ENCODE measurements at places on chromosomes 1 and 21.

GRCh38 chr1:54338464-54338863, 67.7 kb downstream of the SSBP3 start:
- DNase-seq, result no peak

DNA sequence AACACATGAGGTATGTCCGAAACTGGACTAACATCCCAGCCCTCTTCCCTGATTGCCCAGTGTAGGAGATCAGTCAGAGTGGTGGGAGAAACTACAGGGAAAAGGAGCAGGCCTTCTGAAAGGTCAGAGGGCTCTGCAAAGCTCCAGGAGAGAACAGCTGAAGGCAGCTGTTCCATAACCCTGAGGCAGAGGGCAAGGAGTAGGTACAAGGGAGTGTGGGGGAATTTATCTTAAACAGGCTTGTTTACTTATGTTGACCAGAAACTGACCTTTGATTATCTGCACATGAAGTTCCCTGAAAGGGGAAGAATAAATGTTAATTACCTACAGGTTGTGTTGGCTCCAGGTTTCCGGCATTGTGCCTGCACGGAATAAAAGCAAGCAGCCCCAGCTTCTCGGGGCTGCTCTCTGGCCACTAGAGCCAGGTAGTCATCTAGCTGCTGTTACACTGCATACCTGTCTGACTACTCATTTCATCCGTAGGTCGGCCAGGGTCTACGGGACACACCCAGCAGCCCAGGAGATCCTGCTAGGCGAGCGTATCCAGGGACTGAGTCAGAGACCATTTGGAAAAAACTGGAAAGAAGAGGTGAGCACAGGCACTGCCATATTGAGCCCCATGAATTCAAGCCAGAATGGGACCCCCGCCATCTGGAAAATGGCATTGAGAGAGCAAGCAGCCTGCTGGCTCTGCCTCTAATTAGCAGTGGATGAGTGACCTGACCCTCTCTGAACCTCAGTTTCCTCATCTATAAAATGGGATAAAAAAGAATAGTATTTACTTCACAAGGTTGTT, 14.9 kb upstream of the PAQR7 start:
- peak; percentile 79 for DNase-seq

- no peak for DNase-seq
These were observed 124.8 kb downstream of the NR5A2 start for GRCh38 chr1:200152336-200152735.

- peak; percentile 40 for DNase-seq
These were observed 6.1 kb downstream of the SRM start for GRCh38 chr1:11053758-11054137.

GRCh38 chr1:233722212-233722979, 108.5 kb downstream of the KCNK1 start:
- no peak for DNase-seq

GRCh38 chr1:145690587-145691558, 16.3 kb downstream of the PDZK1 start:
- DNase-seq, result peak; percentile 23

- DNase-seq, result no peak
These were observed 15.7 kb downstream of the HYI start for GRCh38 chr1:43438006-43438405.

GRCh38 chr1:166350490-166350889, 183.7 kb upstream of the FAM78B start:
- DNase-seq, result no peak

DNA sequence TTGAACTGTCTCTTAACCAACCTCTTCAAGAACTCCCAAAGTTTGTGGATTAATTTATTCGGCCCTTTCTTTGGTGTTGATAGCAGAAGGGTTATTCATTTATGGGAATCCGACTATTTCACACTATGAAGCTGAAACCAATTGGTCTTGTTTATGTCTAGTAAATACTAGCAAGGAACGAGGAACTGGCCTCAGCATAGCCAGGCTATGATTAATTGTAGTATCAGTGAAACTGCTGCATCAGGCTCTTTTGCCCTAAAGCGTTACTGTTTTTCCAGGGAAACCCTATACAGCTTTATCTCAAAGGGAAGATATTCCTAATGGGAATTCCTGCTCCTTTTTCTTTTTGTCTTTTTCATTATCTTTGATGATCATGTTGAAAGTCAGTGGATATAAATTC, 35.1 kb downstream of the CLEC20A start:
- no peak for DNase-seq

GRCh38 chr1:235088430-235088829, 40.2 kb downstream of the TOMM20 start:
- DNase-seq, result no peak

DNA sequence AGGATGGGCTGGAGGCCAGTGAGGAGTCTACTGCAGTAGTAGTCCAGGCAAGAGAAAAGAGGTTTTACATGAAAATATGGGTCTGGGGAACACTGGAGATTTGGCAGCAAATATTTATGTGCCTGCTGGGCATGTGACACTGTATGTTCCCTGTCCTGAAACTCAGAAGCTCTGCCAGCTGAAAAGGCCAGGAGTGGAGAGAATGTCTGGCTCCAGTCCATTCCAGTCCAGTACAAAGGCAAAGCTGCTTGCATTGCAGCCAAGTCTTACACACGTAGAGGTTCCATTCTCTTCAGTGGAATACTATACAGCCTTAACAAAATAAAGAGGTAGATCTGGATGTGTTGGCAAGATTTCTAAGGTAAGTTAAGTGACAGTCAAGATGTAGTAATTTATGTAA, 7.5 kb upstream of the YBX1 start:
- no peak for DNase-seq

DNA sequence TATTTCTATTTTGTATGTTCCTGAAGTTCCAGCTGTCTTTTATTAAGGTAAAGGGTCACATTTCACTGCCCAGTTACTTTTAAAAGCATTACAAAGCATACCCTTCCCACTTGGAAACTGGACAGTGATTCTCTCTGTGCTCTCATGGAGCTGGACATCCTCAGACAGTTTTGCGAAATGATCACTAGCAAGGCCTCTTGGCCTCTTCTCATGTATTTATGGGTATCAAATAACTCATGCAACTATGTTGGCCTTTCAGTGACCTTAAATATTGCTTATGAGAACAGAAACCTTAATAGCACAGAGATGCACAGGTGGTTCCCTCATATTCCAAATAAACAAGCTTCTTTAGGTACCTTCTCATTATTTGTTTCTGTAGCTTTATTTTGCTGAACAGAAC, 7.9 kb upstream of the AMPD1 start:
- DNase-seq, result no peak

- no peak for DNase-seq
These were observed 158.0 kb downstream of the CLIC6 start for GRCh38 chr21:34826836-34827235.

DNA sequence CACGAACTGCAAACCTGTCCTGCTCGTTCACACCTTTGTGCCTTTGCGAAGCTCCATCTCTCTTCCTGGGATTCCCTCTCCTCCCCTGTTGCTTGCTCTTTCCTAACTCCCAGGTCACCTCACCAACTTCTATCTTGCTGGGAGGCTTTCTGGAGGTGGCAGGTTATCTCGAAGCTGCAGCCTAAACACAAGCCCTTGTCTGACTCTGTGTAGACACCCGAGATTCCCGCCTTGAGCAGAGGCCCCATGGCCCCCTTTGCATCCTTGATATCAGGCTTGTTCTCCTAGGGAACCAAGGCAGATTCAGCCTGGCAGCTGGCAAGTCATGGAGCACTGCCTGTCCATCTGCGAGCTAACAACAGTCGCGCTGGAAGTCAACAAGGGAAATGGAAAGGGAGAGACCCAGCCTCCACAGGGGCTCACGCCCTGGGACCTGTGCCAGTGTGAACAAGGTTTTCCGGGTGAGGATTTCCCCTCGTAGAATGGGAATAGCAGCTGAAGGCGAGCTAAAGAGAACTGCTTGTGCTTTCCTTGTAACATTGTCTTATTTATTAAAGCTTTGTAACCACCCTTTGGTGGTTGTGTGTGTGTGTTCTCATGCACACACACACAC, 109.5 kb upstream of the JUN start:
- DNase-seq, result no peak

GRCh38 chr1:100806601-100807000, 87.1 kb downstream of the VCAM1 start:
- DNase-seq, result no peak

GRCh38 chr1:245528258-245528635, 373.5 kb downstream of the KIF26B start:
- DNase-seq, result no peak

GRCh38 chr1:44361478-44361877, 6.4 kb upstream of the ERI3 start:
- DNase-seq, result no peak

DNA sequence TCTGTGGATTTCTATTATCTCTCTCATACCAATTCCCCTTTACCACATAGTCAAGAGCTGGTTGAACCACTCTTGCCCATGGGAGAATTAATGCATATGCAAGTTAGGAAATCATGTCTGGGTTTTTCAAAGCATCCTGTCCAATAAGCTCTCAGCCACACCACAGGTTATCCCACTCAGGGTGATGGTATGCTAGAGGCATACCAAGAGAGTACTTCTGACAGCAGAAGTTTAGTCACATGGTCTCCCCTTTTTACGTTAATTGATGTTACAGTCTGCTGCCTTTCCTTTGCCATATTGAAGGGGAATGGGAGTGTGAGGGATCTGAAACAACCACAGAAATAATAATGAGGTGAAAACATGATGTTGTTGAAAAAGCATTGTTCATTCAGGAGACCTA, 135.8 kb upstream of the PBX1 start:
- no peak for DNase-seq

- DNase-seq, result no peak
These were observed 184.1 kb downstream of the FOXD2 start for GRCh38 chr1:47621977-47622376.

- DNase-seq, result no peak
These were observed 1411.7 kb upstream of the B3GALT2 start for GRCh38 chr1:194598098-194598497.

GRCh38 chr1:177032434-177032833, 132.1 kb downstream of the ASTN1 start:
- peak; percentile 85 for DNase-seq

- DNase-seq, result no peak
These were observed 37.0 kb upstream of the PUM1 start for GRCh38 chr1:31102501-31102950.

DNA sequence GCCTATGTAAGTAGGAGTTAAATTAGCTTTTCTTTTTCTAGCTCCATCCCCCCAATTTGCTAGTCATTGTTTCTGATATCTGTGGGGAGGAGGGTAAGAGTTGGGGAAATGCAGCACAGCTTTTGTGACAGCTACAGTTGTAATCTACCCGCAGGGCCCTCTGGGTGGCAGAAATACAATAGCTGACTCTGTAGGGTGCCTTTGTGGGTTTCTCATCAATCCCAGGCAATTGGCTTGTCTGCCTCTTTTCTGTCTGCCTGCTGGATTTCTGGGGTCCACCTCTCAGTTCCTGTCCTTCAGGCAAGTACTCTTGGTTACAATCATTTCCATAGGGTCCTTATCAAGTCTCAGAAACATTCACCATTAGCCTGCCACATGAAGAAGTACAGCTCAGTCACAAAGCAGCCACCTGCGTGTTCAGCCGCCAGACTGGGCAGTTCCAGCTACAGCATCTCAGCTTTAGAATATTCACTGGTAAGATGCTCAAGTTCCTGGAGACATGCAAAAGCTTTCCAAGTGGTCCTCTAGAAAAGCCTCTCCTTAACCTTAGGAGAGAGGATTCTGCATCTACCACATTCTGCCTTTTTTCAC, 19.2 kb upstream of the SLC44A5 start:
- no peak for DNase-seq

DNA sequence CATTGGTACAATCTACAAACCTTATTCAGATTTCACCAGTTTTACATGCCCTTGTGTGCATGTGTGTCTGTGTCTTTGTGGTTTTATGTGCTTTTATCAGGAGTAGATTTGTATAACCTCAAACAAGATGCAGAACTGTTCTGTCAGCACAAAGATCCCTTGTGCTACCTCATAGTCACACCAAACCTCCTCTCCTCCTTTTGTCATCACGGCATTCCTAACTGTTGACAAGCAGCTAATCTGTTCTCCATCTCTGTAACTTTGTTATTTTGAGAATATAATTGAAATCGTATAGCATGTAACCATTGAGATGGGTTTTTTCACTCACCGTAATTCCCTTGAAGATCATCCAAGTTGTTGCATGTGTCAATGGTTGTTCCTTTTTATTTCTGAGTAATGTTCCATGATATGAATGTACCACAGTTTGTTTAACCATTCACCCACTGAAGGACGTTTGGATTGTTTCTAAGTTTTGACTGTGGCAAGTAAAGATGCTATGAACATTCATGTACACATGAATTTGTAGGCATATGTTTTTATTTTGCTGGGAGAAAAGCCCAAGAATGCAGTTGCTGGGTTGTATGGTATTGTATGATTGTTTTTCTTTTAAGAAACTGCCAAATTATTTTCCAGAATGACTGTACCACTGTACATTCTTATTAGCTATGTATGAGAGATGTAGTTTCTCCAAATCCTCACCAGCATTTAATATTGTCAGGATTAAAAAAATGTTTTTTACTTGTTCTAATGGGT, 78.1 kb upstream of the B3GALT2 start:
- no peak for DNase-seq

GRCh38 chr21:43815107-43815613, 25.8 kb downstream of the RRP1 start:
- DNase-seq, result no peak

GRCh38 chr21:25402134-25402961, 204.9 kb downstream of the MRPL39 start:
- DNase-seq, result no peak

- DNase-seq, result no peak
These were observed 25.3 kb downstream of the FMO2 start for GRCh38 chr1:171210355-171210754.

DNA sequence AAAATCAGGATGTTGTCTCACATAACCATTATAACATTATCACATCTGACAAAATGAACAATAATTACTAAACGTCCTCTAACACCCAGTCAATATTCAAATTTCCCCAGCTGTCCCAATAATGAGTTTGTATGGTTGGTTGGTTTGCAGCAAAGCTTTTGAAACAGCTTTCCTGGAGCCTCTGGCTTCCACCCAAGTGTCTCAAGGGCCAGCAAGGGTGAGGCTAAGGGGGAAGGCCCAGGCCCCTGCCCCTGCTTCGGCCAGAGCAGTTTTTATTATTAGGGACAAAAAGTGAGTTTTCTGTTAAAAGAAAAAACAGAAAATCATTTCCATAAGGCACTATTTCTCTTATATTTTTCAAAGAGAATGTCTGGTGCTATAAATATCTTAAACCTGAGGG, 19.1 kb upstream of the AVPR1B start:
- no peak for DNase-seq

DNA sequence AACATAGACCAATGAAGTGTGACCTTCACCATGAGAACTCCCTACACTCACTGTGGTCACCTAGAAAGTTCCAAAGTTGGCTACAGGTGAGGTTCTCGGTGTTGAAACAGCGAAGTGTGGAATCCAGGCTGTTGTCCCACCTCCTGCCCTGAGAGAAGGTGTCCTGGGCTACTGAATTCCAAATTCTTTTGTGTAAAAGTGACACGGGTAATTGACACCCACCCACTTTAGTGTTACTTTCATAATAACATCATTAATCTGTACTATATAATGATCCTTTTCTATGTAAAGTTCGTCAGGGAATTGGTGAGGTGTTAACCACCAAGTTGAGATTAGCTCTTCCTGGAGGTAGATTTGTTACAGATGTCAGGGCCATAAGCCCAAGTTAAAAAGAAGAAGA, 690.7 kb downstream of the RWDD3 start:
- no peak for DNase-seq

- no peak for DNase-seq
These were observed 1.2 kb downstream of the PTTG1IP start for GRCh38 chr21:44872323-44872648.
